Stimulated activated CD8-positive, alpha-beta memory T cell treated with anti-CD3 and anti-CD28 coated beads, Interleukin-7, amount 100 ng/mL, for 4 hours (primary cell): ENCODE measurements at places on chromosomes 16 and 17.
A peak's percentile ranks its signal among the peaks of the same experiment; 100 is the strongest.

GRCh38 chr16:46970089-46970488 is 3.4 kb downstream of the DNAJA2 start:
- no peak for DNase-seq

DNA sequence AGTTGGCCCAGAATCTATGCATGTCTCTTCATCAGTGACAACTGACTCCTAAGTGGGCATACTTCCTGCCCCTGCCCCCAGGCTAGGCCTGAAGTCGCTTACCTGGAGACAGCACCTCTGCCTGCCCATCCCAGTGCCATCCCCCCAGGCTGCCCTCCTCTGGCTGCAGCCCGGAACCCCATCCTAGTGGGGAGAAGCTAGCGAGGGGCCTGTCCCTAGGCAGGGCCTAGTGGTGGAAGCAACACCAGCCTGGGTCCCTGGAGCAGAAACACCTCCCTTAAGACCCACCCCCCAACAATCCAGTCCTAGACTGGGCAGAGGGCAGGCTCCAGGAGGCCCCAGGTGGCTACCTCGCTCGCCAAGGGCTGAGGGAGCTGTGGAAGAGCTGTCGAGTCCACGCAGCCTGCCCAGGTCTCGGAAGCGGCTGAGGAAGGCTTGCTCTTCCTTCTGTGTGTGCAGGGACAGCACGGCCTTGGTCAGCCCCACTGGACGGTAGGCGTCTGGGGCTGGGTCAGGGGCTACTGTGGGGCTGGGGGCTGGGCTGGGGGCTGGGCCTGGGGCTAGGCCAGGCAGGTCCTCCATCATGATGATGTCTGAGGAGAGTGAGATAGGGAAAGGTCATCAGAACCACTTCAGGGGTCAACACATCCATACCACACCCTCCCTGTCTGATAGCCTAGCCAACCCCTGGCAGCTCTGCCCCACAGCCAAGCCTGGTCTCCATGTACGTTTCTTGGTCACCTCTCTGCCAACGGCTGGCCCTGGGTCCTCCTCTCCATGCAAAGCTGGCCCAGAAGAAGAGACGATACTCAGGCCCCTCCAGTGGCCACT is 7.6 kb downstream of the PER1 start:
- DNase-seq, result no peak

DNA sequence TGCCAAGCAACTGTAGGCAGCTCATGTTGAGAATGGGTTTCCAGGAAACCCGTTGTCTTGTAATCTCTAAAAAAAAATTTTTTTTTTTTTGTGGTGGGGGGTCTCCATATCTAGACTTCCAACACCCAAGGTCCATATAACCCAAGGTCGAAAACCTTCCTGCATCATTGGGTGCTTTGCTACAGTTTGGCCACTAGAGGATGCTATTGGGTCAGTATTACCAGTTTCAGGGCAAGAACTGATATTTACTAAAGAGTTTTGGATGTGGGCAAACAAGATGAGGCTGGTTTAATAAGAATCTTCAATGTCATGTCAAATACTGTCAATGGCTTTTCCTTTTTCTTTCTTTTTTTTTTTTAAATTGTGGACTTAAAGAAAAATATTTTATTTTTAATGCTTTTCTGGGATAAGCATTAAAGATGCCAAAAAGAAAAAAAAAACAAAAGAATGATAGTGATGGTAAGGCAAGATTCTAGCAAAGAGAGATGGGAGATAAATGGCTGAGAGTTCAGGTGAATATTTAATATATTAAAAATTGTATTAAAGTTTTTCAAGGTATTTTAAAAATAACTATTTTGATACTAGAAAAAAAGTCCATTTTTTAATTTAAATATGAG is 62.2 kb downstream of the DHRS7C start:
- no peak for DNase-seq

- no peak for DNase-seq
Measured at GRCh38 chr17:13099926-13100325, 82.1 kb upstream of the ELAC2 start.

- DNase-seq, result no peak
Measured at GRCh38 chr16:9489835-9490467, 398.5 kb downstream of the HAPSTR1 start.

- DNase-seq, result no peak
Measured at GRCh38 chr16:23716484-23716883, 3.5 kb upstream of the ERN2 start.

GRCh38 chr17:17180141-17180603 is 26.0 kb downstream of the PLD6 start:
- no peak for DNase-seq

DNA sequence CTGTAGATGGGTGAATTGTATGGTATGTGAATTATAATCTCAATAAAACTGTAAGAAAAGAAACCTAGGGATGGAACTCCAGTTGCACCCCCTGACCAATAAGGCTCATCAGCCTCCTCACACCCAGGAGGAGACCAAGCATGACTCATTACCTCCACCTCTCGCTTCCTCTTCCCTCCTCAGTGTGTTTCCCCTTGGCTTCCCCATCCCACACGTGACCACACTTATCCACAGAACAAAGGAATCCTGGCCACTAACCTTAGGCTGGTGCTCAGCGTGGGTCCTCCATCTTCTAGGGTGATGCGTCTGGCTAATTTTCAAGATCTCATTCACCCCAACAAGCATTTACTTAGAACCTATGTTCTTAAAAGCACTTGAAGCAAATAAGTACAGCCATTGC is 36.2 kb upstream of the MAP3K14 start:
- peak; percentile 27 for DNase-seq

DNA sequence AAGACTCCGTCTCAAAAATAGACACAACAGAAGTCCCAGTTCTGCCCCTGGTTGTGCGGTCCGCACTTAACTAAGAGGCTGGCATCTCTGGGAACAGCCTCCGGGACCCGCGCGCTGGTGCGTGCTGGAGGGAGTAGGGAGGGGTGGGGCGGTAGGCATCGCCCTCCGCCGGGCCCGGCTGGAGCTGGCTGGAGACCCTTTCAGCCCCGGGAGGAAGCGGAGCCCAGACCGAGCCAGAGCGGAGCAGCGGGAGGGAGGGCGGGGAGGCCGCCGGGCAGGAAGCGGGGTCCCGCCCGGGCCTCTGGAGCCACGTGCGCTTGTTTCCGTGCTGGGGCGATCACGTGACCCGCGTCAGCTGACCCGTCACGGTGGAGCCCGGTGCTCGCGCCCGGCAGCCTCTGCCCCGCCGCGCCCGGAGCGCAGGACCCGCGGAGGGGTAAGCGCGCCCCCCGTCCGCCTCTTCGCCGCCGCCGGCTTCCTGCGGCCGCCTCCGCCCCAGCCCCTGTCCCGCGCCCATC is at the start of gene WDR81:
Gene WDR81, plus strand, starts transcription at position 354 of the 518 bp plus-strand sequence. CDS start 256 bp downstream, outside the sequence.
- peak; percentile 78 for DNase-seq

GRCh38 chr17:44334727-44335126 is 10.1 kb upstream of the SLC25A39 start:
- no peak for DNase-seq

- DNase-seq, result no peak
Measured at GRCh38 chr17:61416211-61416539, 16.5 kb downstream of the TBX2 start.

GRCh38 chr16:70710422-70711210 is 24.8 kb upstream of the MTSS2 start:
- DNase-seq, result no peak

DNA sequence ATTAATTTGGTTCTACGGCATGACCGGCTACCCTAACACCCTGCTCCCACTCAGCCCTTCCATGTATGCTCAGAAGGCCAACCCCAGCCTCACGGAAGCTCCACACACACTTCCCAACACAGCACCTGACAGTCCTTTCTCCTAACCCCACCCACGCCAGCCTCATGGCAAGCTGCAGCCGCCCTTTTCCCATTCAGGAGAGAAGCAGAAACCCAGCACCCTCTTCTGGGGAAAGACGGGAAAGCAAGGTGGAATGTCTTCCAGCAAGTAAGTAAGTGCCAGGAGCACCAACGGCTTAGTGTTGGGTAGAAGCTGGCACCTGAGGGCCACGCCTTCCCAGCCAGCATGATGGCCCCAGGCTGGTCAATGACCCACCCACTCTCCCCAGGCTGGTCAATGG is 32.1 kb downstream of the ABR start:
- DNase-seq, result no peak

GRCh38 chr17:59357929-59358328 is 26.5 kb downstream of the YPEL2 start:
- no peak for DNase-seq

GRCh38 chr17:50558091-50558490 is 2.4 kb upstream of the CACNA1G start:
- no peak for DNase-seq

GRCh38 chr17:36884495-36885152 is 52.7 kb upstream of the LHX1 start:
- no peak for DNase-seq

- DNase-seq, result no peak
Measured at GRCh38 chr16:66457888-66458287, 30.8 kb downstream of the BEAN1 start.

DNA sequence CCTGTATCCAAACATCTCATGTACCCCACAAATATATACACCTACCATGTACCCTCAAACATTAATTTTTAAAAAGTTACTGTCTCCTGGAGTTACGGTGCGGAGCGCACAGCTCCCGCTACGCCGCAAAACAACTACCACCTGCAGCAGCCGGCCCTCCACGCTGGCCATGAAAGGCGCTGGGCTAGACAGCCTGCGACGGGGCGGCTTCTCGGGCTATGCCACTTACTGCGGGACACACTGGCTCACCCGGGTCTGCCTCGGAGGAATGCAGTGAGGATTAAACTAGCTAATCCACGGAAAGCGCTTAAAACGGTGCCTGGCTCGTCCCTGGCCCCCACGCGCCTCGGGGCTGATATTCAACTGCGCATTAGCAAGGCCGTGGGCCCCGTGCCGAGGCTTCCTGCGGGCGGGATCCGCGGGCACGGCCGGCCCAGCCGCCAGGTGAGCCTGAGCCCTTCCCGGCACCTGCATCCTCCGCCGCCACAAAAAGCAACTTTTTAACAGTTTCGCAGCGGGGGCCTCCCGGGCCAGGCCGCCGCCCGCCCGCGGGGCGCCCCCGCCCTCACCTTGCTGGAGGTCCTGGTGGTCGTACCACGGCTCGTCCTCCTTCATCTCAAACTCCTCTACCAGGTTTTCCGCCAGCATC is 633 bp downstream of the CDR2 start:
- no peak for DNase-seq

- no peak for DNase-seq
Measured at GRCh38 chr17:48539177-48539576, 5.7 kb downstream of the HOXB2 start.

GRCh38 chr16:51439271-51439670 is 288.2 kb upstream of the SALL1 start:
- DNase-seq, result no peak

GRCh38 chr17:59698143-59698542 is 9.1 kb downstream of the PTRH2 start:
- no peak for DNase-seq

DNA sequence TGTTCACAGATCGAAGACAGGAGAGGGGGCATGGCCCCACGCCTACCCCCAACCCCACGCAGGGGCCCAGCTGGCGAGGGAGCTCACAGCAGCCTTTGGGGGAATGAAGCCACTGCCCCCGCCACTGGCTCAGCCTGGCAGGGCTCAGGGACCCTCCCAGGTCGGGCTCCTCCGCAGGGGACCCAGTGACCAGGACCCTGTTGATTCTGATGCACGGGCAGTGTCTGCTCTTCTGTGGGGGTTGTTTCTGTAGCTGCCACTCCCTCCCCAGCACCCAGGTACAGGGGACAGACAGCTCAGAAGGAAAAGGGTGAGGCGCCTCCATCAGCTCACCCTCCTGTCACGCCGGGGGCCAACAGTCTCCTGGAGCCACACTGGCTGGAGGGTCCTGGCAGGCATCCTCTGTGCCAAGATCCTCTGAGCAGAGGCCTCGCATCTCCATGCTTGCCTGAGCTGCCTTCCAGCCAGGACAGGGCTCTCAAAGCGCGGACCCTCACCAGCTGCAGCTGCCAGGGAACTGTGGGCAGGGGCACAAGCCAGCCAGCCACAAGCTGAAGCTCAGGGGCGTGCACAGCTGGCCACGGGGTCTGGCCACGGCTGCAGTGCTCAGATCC is 49.1 kb downstream of the ZNF778 start:
- DNase-seq, result no peak

- DNase-seq, result no peak
Measured at GRCh38 chr17:2909846-2910234, 113.6 kb downstream of the RAP1GAP2 start.

GRCh38 chr17:74777901-74778515 is 1.9 kb upstream of the NAT9 start:
- no peak for DNase-seq

- no peak for DNase-seq
Measured at GRCh38 chr16:27232901-27233625, 29.7 kb downstream of the KDM8 start.
